Uterus (tissue), 4 donors: ENCODE measurements at places on chromosomes 1 and 21.

DNA sequence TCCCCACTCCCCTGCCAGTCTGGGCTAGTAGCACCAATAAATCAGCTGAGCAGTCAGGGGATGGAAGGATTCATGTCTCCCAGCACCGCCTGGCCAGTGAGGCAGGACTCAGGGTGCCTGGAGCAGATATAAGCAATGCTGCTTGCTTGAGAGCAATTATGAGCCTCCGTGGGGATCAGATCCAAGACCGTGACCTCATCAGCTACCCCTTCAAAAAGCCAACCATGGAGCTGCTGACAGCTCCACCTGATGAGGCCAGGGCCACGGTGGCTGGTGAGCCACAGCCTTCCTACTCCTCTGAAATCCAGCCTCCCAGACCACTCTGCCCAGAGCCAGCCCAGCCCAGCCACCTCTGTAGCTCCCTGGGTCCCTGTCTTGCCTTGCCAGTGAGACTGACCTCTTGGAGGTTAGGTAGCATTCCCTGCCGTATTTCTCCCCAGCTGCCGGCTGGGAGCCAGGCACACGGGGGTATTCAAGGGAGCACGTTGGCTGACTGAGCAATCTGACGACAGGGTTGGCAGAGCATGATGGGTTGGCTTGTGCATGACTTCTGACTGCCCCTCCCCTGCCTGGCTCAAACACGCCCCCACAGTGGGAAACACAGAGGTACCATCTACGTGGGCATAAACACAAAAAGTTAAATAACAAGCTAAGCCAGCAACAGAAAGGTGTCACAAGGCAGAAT is 28.4 kb downstream of the SYT2 start:
- DNase-seq, result no peak

DNA sequence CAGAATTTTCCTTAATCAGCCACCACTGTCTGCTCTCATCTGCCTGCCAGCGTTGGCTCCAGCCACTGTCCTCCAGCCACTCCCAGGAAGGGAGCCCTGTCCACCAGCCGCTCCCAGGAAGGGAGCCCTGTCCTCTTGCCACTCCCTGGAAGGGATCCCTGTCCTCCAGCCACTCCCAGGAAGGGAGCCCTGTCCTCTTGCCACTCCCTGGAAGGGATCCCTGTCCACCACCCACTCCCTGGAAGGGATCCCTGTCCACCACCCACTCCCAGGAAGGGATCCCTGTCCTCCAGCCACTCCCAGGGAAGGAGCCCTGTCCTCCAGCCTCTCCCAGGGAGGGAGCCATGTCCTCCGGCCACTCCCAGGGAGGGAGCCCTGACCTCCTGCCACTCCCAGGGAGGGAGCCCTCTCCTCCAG is 726.5 kb downstream of the PTPRU start:
- DNase-seq, result no peak

- DNase-seq, result no peak
Observed at GRCh38 chr1:119008483-119009311, 20.6 kb upstream of the TBX15 start.

DNA sequence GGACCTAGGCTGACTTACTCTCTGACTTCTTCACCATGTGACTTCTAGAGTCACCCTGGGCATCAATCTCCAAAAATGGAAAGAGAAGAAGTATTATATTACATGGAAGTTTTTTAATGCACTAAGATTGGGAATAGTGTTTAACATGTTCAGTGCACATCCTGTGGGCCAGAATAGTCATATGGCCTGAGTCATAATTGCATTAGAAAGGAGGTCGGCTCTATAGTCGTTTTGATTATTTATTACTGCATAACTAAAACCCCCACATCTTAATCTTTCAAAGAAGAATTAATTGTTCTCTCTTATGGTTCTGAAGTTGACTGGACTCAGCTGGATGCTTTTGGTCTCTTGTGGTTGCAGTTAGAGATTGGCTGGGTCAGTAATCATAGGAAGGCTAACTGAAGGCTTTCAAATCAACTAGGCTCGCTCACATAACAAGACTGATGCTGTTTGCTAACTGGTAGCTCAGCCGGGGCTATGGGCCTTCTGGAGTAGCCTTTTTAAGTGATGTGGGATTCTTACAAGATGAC is 810.6 kb upstream of the ADGRL4 start:
- DNase-seq, result no peak

DNA sequence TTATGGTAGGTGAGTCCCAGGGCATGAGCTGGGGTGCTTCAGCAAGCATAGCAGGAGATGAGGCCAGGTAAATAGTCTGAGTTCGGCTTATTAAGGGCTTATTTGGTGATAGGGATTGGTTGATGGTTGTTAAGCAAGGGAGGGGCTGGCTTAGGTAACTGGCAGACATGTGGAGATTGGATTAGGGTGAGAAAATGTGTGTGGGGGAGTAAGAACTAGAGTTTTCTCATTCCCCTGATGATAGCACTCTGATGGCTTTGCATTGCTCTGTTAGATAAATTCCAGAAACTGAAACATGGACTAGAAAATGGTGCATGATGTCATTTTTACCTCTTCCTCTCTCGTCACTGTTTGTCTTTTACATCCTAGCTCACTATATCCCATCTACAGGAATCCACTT is 53.6 kb downstream of the FGGY start:
- no peak for DNase-seq

GRCh38 chr1:1890506-1891348 is at the start of gene GNB1:
GNB1 (minus strand) TSS chr1:1891087; CDS start chr1:1825453, 65,634 bp downstream.
- peak; percentile 92 for DNase-seq

DNA sequence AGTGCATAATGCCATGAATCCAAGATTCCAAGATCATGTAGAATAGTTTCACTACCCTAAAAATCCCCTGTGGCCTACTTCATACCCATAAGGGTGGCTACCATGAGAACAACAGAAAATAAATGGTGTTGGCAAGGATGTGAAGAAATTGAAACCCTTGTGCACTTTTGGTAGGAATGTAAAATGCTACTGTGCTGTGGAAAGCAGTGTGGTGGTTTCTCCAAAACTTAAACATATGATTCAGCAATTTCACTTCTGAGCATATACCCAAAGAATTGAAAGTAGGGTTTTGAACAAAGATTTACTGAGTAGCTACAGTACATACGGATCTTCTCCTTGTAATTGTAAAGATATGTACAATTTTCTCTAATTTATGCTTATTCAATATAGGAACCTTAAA is 16.0 kb downstream of the FNBP1L start:
- no peak for DNase-seq

GRCh38 chr1:28519946-28520725 is 14.3 kb downstream of the RCC1 start:
- no peak for DNase-seq

DNA sequence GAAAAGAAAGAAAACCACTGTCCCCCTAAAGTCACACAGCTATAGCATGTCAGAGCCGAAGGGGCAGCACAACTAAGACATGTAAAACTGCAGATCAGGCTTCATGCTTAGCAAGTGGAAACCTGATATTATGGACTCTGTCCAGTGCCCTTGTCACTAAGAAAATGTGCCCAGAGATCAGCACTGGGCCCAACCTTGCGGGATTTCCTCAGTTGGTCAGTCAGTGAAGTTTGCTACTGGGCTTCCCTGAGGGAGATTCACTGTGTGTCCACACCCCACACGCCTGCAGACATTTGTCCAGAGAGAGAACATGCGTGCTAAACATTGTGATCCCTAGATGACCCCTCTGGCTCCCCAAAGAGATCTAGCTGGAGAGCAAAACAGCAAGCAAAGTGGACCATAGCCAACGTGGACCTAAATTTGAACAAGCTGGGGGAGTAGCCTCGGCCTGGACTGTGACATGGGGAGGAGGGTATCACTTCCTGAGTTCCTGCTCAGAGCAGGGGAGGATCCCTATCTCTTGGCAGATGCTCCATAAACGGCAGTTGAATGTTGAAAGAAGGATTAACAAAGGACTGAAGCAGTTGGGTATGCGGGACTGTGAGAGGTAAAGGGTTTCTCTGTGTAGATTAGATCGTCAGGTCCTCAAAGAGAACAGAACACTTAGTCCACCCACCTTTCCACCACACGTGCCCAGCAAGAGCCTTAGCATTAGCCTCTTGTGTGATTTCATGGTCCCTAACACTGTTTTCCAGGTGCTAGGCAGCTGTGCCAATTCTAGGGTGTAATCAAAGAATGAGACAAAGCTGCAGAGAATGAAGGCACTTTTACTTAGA is 53.6 kb downstream of the GLUL start:
- DNase-seq, result peak; percentile 76

GRCh38 chr1:202234331-202235002 is 40.9 kb downstream of the LGR6 start:
- no peak for DNase-seq
